ENCODE measurements at places on chromosomes 16 and 17.
A peak's percentile ranks its signal among the peaks of the same experiment; 100 is the strongest.

DNA sequence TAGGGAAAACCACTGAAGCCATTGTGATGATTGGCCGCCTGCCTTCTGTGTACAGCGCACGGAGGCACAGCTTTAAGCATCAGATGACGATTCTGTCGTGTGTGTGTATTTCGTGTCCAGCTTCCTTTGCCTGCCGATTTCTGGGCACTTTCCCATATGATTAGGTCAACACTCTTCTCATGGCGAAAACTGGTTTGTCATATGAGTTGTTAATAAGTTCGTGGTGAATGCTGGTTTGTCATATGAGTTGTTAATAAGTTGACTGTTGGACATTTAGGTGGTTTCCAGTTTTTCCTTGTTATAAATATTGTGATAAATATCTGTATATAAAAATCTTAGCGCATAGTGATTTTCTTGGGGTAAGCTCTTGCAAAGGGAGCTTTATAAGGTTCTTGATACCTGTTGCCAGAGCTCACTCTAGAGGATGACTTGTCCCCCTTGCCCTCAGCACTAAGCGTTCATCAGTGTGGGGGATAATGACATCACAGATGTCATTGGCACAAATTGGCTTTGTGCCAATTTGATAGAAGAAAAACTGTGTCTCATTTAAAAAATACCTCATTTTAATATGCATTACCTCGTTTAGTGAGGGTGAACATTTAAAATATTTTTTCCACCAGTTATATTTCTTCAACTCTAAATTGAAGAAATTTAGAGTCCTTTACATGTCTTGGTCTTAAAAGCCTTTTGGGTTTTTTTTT, 40.0 kb downstream of the PGS1 start:
- DNase-seq, result no peak

DNA sequence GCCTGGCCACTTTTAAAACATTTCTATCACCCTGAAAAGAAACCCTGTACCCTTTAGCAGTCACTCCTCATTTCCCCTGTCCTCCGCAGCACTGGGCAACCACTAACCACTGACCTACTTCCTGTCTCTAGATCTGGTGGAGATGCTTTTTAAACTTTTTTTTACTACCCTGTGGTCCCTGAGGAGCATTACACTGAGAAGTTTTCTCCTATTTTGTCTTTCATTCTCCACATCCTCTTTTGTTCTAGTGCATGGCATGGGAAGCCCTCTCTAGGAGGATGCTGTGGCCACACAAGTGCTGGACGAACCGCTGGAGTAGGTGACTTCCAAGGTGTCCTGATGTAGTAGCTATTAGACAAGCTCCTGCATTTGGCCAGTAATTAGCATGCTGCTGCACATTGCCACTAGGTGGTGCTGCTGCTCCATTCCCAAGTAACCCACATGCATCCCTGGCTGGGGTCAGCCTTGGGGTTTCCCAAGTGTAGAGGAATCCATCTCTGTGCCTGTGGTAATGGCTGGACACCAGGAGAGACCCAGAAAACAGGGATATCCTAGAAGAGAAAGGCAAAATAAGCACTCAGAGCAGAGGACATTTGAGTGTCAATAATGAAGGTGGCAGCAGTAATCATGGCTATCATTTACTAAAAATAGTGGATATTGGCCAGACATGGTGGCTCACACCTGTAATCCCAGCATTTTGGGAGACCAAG, 143.8 kb upstream of the CRHR1 start:
- peak; percentile 76 for DNase-seq

DNA sequence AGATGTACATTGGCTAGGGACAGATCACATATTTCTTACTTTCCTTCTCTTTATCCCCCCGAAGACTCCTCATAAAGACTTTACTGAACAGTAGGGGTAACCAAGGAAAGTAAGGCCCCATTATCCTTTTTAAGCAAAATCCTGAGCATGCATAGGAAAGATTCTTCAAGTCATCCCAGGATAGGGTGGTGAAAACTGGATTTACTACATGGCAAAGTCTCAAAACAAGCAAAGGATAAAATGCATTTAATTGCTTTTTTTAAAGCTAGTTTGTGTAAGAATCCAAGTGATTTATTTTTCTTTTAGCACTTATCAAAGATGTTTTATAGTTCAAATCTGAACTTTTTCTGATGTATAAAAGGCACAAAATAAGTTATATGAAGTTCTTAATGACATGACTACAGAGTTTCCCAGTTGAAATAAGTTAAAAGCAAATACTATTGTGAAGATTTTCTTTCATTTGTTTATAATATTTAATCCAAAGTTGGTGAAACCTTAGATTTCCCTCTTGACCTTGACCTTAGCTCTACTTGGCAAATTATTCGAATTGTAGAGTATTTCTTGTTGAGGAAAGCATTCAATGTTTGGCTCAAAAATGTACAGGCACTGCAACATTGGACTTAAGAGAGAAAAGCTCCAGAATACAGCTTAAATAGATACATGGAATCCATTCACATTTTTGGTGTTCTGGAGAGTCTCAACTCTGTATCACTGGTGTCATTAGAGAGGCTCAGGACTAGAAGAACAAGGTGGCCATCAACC, 104.3 kb downstream of the ABCA8 start:
- DNase-seq, result peak; percentile 32

DNA sequence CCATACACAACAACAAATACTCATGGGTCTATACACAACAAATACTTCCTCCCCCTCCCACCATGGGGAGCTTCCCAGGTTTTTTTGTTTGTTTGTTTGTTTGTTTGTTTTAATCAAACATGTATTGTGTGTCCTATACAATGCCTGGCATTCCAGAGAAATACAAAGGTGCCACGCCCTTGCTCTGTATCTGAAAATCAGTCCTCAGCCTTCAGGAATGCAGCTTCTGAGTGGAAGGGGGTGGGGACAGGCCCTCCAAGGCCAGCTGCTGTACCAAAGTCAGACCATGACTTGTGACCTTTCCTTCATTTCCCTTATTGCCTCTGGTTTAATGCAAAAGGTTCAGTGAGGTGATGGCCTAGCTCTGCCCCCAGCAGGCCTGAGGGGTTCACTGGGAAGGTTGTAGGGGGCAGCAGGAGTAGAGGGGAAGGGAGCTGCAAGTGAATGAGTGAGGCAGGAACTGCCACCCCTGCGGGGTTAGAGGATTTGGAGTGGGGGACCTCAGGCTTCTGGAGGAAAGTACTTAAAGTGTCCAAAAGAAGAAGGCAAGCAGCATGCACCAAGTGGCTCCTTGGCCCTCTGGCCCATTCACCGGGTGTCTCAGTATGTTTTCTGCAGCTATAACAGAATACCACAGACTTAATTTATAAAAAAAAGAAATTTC, 105.2 kb downstream of the CLEC16A start:
- no peak for DNase-seq

GRCh38 chr16:228852-229730, at the start of gene LUC7L:
LUC7L (minus strand) TSS chr16:229449; CDS start chr16:229339, 110 bp downstream.
- DNase-seq, result peak; percentile 90

- DNase-seq, result no peak
Observed at GRCh38 chr16:74926805-74927204, 58.1 kb downstream of the WDR59 start.

- DNase-seq, result no peak
Observed at GRCh38 chr16:85384833-85385462, 228.2 kb upstream of the GSE1 start.

DNA sequence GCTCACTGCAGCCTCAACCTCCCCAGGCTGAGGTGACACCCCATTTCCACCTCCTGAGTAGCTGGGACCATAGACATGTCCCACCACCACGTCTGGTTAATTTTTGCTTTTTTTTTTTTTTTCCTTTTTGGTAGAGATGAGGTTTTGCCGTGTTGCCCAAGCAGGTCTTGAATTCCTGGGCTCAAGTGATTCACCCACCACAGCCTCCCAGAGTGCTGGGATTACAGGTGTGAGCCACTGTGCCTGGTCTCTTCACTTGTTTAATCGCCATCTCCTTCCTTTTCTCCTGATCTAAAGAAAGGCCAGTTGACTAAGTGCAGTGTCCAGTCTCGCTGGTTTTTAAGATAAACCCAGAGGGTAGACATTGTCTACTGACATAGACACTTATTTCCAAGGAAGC, 152.0 kb downstream of the C16orf95 start:
- no peak for DNase-seq

Data from left kidney (tissue), 8 donors.